Activated CD4-positive, CD25-positive, alpha-beta regulatory T cell (primary cell): ENCODE measurements at places on chromosomes 3 and 15.

- DNase-seq, result no peak
Observed at GRCh38 chr15:57554063-57554811, 37.5 kb upstream of the MYZAP start.

GRCh38 chr3:143103652-143104051, 15.9 kb upstream of the CHST2 start:
- DNase-seq, result no peak

GRCh38 chr3:164233951-164234350, 844.3 kb downstream of the SI start:
- no peak for DNase-seq

DNA sequence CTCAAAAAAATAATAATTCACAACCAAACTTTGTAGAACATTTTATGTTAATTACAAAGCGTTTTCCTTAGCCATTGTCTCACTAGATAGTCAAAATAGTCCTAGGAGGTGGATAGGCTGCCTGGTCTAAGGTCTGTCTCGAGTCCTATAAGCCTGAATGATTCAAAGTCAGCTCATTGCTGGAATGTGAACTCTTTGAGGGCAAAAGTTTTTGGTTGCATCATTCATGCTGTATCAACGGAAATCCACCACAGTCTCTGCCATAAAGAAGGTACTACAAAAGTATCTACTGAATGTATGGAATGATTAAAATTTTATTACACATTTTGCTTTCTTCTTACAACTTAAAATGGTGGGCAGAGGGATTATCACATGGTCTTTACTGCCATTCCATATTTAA, 387.3 kb upstream of the RARB start:
- DNase-seq, result no peak

DNA sequence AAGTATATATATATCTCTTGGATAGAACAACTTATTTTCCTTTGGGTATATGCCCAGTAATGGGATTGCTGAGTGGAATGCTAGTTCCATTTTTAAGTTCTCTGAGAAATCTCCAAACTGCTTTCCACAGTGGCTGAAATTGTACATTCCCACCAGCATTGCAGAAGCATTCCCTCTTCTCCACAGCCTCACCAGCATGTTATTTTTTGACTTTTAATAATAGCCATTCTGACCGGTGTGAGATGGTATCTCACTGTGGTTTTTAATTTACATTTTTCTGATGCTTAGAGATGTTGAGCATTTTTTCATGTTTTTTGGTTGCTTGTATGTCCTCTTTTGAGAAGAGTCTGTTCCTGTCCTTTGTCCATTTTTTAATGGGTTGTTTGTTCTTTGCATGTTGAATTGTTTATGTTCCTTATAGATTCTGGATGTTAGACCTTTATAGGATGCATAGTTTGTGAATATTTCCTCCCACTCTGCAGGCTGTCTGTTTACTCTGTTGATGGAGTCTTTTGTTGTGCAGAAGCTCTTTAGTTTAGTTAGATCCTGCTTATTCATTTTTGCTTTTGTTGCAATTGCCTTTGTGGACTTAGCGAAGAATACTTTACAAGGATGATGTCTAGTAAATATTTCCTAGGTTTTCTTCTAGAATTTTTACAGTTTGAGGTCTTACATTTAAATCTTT, 82.7 kb upstream of the NR2F2 start:
- no peak for DNase-seq

- DNase-seq, result peak; percentile 79
Observed at GRCh38 chr15:69462493-69463181, 10.0 kb downstream of the RPLP1 start.

GRCh38 chr3:183073839-183074238, 25.5 kb downstream of the MCCC1 start:
- no peak for DNase-seq

- no peak for DNase-seq
Observed at GRCh38 chr3:108403686-108404345, 106.6 kb downstream of the MYH15 start.

DNA sequence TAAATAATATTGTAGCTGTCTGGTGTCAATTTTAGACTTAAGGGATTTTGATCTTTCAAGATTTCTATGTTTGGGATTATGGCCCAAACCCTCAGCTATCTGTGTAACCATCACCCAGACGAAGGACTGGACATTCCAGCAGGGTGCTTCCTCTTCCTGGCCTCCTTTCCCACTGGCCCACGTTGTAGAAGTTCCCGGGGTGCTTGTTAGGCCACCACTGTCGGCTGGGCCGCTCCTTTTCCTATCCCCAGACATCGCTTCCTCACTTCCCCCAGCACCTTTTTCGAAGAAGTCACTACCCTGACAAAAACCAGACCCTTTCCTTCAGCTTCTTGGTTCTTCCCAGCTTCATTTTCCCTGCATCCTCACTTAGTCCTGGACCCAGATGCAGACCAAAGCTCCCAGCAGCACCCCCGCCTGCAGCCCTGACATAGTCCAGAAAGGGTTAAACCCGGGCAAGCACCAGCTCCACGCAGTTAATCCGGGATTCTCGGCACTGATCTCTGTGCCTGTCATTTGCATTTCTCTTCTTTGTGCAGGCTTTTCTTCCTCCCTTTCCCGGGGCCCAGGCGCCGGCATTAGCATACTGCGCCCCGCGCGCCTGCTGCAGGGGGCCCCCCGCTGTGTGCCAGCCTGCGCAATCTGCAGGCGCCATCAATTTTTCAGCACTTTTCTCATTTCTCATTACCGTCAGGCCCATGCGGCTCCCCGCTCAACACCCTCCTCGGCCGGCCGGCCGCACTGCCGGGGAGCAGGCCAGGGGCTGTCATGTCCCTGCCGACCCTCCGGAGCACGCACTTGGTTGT, 90.6 kb downstream of the ZNF621 start:
- DNase-seq, result no peak

DNA sequence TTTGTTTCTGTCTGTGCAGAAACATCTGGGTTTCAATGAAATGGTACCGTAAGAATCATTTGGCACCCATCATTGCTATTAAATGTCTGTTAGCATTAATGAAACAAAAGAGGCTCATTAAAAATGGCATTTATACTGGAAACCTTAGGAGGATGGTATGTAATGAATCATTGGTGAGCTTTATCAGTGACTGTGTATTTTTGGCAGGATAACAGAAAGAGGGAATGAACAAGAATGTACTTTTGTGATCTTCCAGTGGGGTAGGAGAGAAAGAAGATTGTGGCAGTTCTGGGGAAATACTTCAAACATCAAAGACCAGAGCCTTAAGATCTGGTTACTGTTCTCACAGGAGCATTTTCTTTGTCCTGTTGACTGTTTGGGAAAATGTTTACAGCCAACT, 4.7 kb upstream of the DCBLD2 start:
- DNase-seq, result no peak

GRCh38 chr3:65828706-65829105, 210.0 kb downstream of the MAGI1 start:
- DNase-seq, result no peak

- no peak for DNase-seq
Observed at GRCh38 chr15:63555507-63555906, 41.7 kb upstream of the FBXL22 start.

- DNase-seq, result no peak
Observed at GRCh38 chr3:125059488-125060245, 3.9 kb upstream of the HEG1 start.

DNA sequence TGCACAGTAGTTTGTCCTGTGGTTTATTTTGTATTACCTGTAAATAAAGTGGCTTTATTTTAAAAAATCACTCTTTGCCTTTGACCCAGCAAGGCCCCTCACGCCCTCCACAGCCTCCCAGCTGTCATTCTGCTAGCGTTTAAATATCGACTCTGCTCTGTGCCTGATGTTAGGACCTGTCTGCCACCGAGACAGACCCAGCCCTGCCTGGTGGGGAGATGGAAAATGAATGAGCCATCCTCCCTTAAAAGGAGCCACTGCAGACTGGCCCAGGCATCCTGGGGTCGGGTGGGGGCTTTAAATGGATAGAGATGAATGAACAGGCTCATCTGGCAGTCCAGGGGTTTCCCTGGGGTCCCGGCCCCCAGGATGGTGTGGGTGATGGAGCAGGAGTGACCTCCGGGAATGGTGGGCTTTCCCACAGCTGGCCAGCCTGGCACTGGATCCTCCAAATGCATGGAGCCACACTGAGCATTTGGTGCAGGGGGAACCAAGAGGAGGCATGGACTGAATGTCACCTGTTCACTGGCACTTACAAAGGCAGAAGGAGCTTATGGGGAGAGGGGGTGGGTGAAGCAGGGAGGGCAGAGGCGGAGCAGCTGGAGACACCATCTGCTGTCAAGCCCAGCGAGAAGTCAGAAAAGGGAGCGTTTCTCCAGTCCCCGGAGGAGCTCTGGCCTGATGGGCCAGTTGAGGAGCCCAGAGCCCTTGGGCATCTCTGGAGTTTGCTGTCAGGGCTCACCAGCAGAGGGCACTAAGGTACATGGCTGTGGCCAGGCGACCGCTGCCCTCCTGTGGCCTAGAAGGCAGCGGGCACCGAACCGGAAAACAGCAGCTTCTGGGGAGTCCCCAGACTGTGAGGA, 11.9 kb downstream of the GRM2 start:
- no peak for DNase-seq

DNA sequence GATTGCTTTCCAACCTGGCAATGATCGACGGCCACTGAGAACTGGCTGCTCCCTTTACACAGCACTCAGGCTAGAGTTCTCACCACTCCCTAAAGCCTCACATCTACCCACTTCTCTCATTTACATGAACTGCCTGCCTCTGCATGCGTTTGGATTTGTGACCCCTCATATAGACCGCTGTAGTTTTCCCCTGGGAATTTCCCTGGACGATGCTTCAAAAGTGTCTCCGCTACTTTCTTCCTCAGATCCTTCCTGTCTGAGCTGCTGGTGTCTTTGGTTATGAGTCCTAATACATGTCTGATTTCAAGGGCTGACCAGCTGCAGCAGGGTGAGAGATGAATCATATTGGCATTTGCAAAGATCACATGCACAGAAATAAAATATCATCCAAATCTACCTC, 116.7 kb upstream of the ETV5 start:
- no peak for DNase-seq
